Epithelial cell of esophagus (primary cell): ENCODE measurements at places on chromosomes 6 and 20.

DNA sequence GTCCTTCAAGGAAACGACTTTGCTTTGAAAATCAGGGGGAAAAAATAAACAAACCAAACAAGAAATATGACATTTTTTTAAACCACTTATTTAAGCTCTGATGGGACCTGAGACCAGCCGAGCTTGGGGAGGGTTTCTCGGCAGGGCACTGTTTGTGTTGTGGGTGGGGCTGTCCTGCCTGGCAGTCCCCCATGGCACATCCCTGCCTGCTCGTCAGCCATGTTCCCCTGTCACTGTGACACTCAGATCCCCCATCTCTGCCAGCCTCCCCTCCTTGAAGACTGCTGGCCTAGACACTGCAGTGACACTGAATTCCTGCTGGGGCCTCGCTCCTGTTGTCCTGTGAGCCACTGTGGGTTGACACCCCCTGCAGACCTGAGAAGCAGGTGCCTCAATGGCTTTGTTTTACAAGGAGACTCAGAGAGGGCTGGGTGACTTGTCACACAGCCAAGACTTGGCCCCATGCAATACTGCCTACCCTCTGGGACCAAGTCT, 95.1 kb upstream of the PTPN1 start:
- no peak for DNase-seq

DNA sequence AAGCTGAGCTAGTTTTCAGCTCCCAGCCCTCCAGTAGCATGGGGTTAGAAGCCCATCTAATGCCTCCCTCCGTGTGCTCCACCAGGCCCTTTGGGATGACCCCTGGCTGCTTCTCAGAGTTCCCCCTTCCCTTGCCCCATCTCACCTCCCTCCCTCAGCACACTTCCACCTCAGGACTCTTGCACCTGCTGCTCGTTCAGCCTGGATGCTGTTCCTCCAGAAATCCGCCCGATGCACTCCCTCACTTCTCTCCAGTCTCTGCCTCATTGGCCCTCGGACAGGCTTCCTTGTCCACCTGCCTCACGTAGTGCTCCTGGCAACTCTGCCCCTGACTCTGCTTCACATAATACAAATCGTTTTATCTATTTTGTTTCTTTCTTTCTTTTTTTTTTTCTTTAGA, 26.8 kb downstream of the FGD2 start:
- DNase-seq: no peak

DNA sequence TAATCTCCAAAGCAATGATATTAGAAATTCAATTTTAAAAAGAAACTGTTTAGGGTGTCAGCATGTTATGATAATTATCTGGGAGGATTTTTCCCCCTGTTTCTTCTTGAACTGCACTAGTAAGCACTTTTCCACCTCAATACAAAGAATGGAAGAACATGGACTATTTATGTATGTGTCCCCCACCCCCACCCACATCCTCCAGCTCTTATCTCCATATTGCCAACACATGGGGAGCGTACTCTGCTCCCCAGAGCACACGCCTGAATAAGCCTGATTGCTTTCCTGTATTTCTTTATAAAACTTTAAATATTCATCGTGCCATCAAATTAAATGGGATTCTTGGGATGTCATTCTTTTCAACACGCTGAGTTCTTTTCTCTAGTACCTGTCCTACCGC, 11.4 kb upstream of the LRFN2 start:
- DNase-seq: no peak

DNA sequence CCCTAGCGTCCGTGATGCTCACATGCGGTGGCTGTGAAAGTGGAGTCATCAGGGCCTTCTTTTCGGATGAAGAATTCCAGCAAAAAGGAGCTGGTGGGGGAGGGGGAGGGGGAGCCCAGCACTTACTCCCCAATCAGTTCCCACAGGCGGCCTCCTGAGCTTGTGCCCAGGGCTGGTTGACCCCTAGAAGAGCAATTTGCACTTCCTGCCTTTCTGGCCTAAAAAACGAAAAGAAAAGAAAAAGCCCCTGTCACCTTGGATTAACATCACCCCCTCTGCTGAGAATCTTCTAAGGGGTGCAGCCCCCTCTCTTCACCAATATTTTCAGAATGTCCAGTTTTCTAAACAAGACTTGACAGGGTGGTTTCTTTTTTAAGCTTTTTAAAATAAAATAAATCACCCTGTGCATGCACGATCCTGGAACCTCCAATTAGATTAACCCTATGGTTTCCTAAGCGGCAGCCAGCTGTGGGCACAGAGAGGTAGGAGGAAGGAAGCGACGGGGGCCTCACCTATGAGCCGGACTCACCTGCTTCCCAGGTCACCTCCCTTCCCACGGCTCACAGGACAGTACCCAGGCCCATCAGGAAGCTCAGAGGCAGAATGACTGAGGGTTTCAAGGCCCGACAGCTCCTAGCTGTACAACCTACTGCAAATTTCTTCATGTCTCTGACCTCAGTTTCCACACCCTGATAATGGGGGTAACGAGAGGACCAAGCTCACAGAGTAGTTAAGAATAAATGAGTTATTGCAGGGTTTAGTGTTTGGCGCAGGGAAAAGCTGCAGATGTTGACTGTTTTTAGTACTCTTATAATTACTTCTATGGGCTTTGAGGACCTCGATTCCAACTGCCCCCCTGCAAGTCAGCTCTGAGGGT, 10.5 kb upstream of the TGM2 start:
- no peak for DNase-seq

- no peak for DNase-seq
These were observed 60.8 kb downstream of the RBM38 start for GRCh38 chr20:57451795-57452661.

GRCh38 chr6:152948150-152948768, 34.6 kb downstream of the FBXO5 start:
- DNase-seq: peak; percentile 55

- DNase-seq: peak; percentile 45
These were observed 193.1 kb upstream of the ARG1 start for GRCh38 chr6:131379948-131380347.

DNA sequence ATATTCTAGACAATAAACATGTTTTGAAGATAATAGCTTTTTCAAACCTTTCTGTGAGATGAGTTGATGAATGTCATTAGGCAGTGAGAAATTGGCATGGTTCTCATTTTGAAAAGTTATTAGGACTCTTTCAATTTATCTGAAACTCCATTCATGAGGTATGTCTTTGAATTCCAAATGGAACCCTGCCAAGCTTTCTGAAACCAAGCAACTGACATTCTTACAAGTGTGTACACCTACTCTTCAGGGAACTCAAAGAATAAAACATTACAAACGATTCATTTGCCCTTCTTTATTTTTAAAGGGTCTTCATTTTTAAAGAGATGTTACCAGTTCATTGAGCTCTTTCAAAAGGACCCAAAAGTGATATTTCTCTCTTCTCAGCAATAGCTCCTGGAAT, 2.1 kb upstream of the TRDN start:
- DNase-seq: no peak

DNA sequence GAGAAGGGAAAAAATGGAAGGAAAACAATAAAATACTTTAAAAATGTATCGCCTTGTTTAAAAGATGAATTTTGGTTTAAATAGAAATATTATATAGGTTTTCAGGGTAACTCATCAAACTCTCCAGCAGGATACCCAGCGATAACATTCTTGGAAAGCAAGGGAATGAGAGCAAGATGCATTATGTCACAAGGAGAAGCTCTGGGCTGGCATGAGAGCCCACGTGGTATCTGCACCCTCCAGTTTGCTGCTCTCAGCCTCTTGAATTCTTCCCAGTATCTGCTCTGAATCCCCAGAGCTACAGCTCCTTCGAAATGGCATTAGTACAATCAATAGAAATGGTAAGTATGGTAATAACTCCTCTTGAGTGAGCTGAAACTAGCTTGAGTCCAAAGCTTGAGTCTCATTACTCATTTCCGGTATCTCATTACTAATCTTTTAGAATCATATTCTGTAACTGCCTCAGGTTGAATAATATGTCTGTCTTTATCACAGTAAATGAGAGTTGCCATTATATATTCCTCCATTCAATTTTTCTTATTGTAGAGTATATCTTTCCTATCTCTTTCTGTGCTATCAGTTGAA, 4.9 kb upstream of the TMEM242 start:
- DNase-seq: peak; percentile 66

- peak; percentile 32 for DNase-seq
These were observed 38.6 kb upstream of the GGTLC1 start for GRCh38 chr20:24027229-24027628.

DNA sequence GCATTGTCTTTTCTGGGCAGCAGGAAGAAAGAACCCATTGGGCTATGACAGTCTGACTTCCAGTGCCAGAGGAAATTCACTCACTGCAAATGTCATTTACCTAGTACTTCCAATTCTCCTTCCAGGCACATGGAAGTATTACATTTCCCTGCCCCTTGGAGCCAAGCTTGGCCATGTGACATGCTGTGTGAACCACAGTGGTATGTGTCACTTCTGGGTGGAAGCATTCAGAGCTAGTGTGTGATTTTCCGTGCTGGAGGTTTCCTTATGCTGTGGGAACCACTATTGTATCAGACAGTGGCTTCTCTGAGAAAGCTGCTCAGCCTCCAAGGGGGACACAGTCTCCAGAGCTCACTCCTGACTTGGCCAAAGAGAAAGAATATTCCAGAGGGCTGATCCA, 387.6 kb downstream of the CDC5L start:
- no peak for DNase-seq

- DNase-seq: no peak
These were observed 16.7 kb downstream of the TULP4 start for GRCh38 chr6:158328952-158329351.

GRCh38 chr20:8568075-8568474, 436.0 kb downstream of the PLCB1 start:
- no peak for DNase-seq

- no peak for DNase-seq
These were observed 101.0 kb upstream of the GGTLC1 start for GRCh38 chr20:24089576-24089975.

DNA sequence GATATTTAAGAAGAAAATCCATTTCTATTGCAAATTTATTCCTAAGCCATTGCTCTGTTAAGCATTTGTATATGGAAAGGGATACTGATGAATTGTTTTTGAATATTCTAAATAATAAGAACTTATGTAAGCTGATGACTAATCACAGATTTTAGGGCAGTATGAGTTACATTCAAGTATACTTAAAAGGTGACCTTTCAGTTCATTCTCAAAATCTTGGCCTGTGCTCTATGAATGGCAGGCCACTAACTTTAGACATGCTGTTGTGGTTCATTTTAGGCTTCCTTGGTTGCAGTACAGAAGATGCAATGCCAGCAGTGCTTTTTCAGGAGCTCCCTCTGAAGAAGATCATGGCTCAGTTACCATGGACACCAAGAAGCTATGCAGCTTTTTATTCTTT, 380.4 kb downstream of the CENPW start:
- no peak for DNase-seq

DNA sequence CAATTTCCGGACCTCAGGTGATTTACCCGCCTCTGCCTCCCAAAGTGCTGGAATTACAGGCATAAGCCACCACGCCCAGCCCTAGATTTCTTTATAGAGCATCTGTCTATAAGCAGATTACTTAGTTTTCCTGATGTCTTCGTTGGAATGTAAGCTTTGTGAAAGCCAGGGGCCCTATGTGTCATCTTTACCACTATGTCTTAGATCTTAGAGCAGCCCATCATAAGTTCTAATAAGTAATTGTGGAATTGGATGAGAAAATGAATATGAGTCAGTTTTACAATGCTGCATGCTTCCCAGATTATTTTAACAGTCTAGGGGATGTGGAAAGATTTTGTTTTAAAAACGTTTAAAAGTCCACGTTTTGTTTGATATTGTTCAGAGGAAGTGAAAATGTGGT, 9.1 kb upstream of the ZBTB2 start:
- DNase-seq: peak; percentile 13

- DNase-seq: no peak
These were observed 125.8 kb downstream of the C6orf118 start for GRCh38 chr6:165183496-165184140.

DNA sequence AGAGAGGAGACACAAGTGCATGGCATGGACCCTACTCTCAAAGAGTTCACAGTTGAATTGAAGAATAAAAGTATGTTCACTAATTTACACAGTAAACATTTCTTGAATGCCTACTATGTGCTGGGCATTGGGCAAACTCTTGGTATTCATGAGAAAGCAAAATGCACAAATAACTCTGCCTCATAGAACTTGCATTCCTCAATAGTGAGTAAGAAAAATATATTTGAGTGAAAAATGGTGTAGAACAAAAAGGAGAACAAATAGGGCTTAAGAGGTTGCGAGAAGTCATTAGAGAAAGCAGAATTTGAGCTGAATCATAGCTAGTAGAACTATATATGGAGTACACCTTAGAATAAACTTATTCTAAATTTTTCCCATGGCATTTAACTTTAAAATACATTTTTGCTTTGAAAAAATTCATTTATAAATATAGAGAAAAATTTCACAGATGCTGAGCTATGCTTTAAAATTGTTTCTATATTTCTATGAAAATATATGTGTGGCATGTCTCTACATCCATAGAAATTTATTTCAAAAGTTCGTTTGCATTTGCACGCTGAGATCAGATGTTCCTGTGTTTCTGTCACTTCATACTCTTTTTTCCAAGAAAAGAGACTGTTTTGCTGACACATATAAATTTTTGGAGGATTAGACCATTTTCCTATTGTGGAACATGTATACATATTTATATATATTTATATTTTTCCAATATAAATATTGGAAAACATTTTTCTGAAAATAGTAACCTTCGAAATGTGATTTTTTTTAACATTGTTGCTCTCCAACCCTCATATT, 236.1 kb downstream of the KCNQ5 start:
- peak; percentile 16 for DNase-seq

DNA sequence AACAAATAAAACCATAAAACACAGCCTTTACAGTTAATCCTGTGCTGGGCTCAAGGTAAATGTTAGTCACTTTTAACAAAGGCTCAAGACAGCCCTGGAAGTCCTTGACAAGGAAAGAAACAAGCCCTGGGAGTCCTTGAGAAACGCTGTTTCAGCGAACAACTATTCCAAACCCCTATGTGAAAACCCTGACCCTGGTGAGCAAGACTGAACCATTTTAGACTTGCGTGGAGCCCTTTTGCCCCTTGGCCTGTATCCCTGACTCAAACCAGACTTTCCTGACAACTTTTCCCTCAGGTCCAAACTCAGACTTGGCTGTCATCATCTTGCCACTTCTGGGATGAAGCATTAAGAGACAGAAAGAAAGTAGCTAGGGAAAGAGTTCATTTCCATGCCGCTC, 180.4 kb downstream of the AIG1 start:
- peak; percentile 18 for DNase-seq

- DNase-seq: no peak
These were observed 117.9 kb downstream of the JARID2 start for GRCh38 chr6:15363523-15364400.

DNA sequence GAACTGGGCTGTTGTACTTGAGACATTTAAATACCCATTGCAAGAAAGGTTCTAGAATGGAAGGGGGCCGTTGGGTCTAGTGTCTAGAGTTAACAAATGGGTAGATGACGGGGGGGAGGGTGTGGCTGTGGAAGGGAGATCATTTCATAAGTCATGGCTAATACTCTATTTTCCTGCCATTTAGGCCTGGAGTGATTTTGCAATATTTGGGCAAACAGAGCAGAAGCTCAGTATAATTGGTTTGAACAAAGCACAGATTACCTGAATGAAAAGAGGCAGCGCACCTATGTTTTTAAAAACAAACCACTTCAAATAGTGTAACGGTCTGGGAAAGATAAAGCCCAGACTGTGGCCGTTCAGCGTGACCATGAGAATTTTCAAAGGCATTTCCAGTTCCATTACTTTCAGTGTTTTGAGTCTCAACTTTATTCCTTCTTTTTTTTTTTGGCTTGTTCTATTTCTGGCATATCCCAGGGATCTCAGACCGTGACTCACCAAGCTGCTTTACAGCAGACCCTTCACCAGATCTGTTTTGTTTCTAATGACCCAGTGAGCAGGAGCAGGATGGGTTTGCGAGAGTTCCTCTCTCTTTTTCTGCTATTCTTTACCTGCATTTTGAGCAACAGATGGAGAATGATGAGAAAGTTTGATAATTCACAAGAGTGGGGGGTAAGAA, 73.7 kb downstream of the LYRM2 start:
- no peak for DNase-seq
